ENCODE measurements at places on chromosomes 16 and 17.

DNA sequence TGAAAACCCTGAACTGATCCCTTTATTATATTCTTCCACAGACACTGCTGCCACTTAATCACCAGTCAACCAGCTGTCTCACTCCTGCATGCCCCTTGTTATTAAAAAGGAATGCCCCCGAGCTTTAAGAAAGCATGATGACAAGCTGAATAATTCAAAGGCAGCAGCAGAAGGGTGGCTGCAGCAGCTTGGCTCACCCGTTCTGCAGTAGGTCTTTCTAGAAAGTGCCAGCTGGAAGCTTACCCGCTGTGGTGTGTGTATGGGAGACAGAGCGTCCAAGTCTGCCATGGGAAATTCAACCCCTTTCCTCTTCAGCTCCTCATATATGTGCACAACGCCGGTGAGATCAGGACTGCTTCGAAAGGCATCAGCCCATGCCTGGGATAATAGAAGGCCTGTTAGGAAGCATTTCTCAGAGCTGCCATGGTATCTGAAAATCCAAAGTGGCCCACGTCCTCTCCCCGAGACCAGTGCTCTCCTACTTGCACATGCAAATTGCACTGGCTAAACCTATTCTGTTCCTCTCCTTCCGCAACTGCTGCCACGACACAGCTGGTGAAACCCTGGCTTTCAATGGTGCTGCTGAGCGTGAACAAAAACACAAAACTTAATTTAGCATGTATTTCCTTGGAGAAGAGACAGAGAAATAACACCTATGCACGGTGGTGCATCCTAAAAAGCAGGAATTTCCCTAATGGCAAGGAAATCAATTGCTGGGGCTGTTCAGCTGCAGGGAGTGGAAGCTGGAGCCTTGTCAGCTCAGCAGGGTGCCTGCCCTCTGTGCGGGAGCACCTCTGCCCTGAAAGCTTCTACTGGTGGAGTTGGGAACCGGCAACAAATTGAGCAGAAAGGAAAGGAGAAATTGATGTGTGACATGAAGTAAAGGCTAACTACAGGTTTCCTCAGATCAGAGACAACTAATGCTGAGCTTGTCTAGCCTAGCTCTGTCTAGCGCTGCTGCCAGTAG lies 47.9 kb upstream of the SREBF1 start:
- no peak for DNase-seq

GRCh38 chr17:79796763-79797491 lies at the start of gene CBX8:
CBX8 (minus strand) TSS chr17:79797077; CDS start chr17:79796998, 79 bp downstream.
- DNase-seq, result peak; percentile 99

- no peak for DNase-seq
Measured at GRCh38 chr17:36608794-36609497, 7.6 kb downstream of the MRM1 start.

- DNase-seq, result no peak
Measured at GRCh38 chr17:27888945-27889344, 4.2 kb downstream of the LYRM9 start.

GRCh38 chr16:20674684-20675487 lies 22.6 kb downstream of the ACSM1 start:
- DNase-seq, result no peak

DNA sequence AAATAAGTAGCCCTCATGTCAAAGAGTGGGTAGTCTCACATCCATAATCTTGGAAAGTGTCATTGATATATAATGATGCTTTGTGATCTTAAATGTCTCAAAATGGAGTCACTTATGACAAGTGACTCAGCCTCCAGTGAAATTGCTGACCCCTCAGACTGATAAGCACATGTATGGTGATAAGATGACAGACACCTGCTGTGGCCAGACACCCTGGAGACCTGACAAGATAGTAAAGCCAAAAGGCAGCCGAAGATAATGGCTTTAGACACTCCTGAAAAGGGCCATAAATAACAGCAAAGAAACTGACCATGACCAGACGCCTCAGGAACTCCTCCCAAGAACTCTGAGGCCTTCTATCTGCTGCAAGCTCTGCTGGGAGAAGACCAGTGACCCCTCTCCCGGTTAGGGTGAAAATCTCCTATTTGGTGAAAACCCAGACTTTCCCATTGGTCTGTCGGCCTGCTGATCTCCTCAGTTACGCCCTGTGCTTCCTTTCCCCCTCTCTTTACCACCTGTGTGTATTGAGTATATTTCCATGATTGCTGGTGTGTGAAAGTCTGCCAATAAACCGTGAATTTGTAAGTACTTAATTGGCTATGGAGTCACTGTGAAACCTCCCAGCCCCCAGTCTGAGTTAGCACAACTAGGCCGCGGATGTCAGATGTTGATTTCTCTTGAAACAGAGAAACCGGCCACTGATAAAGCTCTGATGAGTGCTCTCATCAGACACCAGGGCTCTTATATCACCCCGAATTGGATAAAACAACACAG lies 226.7 kb upstream of the MYOCD start:
- DNase-seq, result no peak

GRCh38 chr17:49401971-49402611 lies 12.6 kb downstream of the PHB1 start:
- no peak for DNase-seq

GRCh38 chr16:28824717-28824973 lies 1.8 kb downstream of the ATXN2L start:
- no peak for DNase-seq

GRCh38 chr16:57815987-57816745 lies 13.9 kb upstream of the KIFC3 start:
- peak; percentile 14 for DNase-seq

GRCh38 chr17:14741491-14741890 lies 440.6 kb downstream of the HS3ST3B1 start:
- no peak for DNase-seq

DNA sequence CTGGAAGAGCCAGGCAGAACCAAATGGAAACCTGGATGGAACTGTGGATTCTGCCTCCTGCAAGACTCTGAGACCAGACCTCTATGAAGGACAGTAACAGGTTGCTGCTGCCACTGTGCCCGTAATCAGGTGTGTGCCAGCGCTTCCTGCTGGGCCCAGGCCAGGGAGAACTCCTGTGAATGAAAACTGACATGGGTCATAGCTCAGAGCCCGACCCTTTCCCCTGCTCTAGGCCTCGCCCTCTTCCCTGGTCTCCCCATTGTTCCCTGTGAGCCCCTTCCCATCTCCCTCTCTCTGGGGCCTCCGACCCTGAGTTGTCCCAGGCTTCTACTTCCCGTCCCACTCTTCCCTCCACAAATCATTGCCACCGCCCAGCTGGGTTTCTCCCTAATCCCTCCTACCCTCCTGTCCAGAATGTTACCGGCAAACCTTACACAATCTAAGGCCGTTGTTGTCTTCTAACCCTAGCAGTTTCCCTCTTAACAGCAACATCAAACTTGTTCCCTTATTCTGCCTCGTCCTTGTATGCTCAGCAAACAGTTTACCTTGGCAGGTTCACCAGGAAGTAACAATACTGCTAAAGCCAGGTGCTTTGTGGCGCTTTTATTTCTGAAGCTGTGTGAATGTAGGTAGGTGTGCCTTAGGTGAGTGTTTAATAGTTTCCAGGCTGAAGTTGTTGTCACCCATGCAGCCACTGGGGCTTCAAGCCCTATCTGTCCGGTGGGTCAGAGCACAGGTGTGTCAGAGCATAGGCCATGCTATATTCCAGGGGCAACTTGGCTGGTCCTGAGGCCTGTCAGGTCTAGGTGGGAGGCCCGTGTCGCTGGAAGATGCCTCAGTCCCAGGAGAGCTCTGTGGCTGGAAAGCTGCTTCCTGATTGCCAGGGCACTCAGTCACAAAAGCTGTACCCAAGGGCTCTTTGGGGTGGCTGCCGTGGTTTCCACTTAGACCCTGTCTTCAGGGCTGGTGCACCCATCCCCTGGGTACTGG lies 32.0 kb downstream of the SMPD3 start:
- DNase-seq, result no peak

- DNase-seq, result no peak
Measured at GRCh38 chr17:57649731-57650484, 95.2 kb downstream of the CCDC182 start.

DNA sequence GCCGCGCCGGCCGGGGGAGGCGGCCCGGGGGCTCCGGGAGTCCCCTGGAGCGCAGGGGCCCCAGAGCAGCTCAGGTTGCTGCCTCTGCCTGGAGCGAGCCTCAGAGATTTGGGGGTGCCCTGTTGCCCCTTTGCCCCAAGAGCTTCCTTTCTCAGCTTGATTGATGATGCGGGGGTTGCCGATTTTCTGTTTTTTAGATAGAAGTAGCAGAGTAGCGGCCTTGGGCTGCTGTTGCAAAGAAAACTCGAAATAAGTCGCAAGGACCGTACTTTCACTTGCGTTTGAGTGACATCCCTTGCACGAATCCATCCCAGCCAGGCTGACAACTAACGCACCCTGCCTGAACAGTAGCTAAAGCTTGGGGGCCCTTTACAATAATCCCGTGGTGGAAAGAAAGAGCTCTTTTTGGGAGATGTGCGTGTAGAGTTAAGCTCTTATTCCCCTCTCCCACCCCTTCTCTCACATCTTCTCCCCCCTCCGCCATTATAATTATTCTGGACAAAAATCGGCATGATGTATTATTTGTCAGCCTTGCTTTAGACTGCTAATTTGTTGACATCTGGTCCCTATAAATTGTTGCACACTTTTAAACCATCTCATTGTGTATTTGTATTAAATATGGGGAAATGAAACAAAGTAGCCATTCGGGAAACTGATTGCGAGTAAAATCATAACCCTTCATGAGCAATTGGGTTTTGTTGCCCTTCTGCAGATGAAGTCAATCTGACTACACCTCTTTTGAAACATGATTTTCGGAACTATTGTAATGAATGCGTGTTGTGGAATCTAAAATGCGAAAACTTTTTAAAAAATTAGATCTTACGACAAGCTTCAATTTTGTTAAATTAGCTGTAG lies 873 bp downstream of the USP10 start:
- DNase-seq, result no peak

DNA sequence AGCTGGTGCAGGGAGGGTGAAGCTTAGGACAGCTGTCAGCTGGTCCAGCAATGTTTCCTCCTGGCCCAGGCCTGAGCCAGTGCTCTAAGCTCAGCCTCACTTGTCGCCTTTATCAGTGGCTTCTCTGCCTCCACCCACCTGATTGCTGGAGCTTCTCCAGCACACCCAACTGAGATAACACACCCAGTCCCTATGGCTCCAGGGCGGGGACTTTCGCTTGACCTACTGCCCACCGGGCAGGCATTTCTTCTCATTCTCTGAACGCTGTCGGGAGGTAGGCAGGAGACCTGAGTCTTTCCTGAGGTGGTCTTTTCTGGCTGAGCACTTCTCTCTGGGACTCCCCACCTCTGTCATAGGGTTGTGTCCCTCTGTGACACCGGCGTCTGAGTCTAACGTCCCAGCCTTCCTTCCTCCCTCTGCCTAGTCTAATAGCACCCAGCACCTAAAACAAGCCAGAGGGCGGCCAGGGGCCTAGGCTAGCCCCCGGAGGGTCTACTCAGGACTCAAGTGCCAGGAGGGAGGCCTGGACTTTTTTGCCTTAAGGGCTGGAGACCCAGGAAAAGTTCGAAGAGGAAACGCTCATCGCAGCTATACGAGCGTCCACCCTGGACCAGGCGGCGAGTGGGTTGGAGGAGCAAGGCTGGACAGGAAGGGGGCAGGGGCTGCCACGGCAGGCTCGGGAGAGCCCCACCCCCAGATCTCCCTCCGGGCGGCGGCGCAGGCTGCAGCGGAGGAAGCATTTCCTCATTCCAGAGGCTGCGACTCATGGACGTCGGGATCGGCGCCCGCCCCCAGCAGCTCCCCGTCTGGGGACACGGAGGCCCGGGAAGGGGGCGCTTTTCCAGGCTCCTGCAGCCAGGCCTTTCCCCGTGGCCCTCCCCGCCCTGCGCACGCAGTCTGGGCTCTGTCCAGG lies 756 bp downstream of the TAX1BP3 start:
- no peak for DNase-seq

DNA sequence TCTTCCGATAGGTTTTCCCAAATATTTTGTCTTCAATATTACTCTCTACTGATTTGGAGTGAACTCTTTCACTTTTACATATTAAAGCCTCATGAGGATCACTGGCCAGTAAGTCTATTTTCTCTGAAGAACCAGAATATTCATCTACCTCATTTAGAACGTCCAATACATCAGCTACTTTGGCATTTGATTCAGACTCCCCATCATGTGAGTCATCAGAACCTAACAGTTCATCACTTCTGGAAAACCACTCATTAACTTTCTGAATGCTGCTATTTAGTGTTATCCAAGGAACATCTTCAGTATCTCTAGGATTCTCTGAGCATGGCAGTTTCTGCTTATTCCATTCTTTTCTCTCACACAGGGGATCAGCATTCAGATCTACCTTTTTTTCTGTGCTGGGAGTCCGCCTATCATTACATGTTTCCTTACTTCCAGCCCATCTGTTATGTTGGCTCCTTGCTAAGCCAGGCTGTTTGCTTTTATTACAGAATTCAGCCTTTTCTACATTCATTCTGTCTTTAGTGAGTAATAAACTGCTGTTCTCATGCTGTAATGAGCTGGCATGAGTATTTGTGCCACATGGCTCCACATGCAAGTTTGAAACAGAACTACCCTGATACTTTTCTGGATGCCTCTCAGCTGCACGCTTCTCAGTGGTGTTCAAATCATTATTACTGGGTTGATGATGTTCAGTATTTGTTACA lies 30.9 kb downstream of the BRCA1 start:
- no peak for DNase-seq

- no peak for DNase-seq
Measured at GRCh38 chr16:58862334-58863021, 128.4 kb upstream of the GOT2 start.

- DNase-seq, result no peak
Measured at GRCh38 chr17:82272495-82273326, 789 bp downstream of the CSNK1D start.

GRCh38 chr16:88902744-88903143 lies 36.3 kb upstream of the PABPN1L start:
- no peak for DNase-seq

GRCh38 chr17:64148017-64148631 lies 18.2 kb upstream of the ERN1 start:
- DNase-seq, result no peak

GRCh38 chr16:80718480-80719220 lies 85.7 kb downstream of the CDYL2 start:
- DNase-seq, result no peak

DNA sequence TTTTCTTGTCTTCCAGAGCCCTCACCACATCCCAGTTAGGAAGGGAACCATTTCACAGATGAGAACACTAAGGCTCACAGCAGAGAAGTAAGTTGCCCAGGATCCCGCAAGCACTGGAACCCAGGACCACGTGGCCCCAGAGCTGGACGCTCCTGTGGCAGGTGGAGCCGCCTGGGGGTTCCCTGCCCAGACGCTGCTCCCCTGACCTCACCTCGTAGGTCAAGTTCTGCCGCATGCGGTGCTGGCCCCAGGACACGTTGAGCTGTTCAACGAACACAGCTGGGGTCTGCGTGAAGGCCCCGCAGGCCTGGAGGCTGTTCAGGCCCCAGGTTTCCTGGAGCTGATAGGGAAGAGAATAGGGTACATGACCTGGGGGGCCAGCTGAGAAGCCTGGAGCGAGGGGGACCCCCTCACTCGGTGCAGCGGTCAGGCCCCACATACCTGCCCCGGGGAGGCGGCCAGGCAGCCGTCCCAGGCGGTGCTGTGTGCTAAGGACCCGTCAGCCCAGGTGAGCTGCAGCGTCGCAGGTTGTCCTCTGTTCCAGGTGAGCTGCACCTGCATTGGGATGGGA lies 54.1 kb downstream of the RMI2 start:
- no peak for DNase-seq

GRCh38 chr16:7209598-7209997 lies 123.0 kb upstream of the RBFOX1 start:
- DNase-seq, result no peak

- DNase-seq, result no peak
Measured at GRCh38 chr17:77778636-77779489, 179.6 kb upstream of the TNRC6C start.

- no peak for DNase-seq
Measured at GRCh38 chr17:42409523-42410318, 13.3 kb downstream of the CAVIN1 start.

Data from stimulated activated CD4-positive, alpha-beta T cell treated with anti-CD3 and anti-CD28 coated beads, TNF-alpha, amount 100 ng/mL, for 48 hours (primary cell).